Nucleus accumbens (tissue), 56 donors: ENCODE measurements at places on chromosomes 16 and 17.

DNA sequence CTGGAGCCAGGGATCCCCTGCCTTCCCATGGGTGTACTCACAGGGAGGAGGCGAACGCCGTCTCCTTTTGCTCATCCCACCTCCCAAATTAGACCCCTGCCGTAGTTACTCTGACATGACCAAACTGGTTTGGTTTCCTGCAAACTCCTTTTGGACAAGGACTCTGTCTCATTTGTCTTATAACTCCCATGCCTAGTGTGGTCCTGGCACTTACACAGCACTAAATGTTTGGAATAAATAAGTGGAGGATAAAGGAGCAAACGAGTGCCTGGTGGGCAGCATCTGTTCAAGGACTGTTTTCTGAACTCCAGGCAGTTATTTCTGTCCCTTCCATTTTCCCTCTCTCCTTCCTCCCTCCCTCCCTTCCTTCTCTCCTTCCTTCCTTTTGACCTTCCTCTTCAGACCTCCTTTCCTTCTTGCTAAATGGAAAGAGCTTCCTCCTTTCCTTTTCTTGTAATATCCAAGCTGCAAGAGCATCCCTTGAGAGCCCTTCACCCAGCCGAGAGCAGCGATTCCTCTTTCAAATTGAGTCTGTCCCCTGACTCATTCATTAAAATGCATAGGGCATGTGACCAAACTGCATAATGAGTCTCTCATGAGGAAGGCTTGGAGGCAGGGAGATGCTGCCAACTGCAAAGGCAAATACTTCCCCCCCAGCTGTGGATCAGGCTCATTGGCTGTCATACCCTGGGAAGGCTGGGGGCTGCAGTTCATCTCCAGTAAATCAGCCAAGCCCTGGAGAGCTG is 36.8 kb downstream of the CHD9 start:
- peak; percentile 88 for DNase-seq

GRCh38 chr17:73281928-73282327 is 20.2 kb upstream of the CPSF4L start:
- DNase-seq, result no peak

GRCh38 chr16:71473891-71474290 is 11.8 kb upstream of the ZNF23 start:
- DNase-seq, result no peak

DNA sequence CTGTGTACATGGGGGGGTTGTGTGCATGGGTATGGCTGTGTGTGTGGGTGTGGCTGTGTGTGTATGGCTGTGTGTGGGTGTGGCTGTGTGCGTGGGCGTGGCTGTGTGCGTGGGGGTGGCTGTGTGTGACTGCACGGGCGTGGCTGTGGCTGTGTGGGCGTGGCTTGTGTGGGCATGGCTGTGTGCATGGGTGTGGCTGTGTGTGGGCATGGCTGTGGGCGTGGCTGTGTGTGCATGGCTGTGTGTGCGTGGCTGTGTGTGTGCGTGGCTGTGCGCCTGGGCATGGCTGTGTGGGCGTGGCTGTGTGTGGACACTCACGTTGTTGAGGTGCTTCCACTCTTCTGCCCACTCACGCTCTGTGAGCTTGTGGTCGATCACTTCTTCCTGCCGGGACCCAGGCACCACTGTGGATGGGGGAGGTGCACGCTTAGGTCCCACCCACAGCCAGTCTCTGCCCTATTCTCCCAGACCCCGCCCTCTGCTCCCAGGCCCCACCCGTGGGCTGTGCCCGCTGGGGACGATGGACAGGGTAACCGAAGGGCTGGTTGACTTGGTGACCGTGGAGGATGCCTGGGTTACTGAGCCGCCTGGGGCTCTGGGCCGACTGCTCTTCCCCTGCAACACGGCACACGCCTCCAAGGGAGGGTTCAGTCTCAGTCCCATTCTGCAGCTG is 16.0 kb upstream of the PABPN1L start:
- DNase-seq, result no peak

- no peak for DNase-seq
Measured at GRCh38 chr17:21458054-21458453, 81.9 kb downstream of the KCNJ12 start.

GRCh38 chr17:2259769-2260536 is 43.6 kb downstream of the SMG6 start:
- no peak for DNase-seq

GRCh38 chr16:72198771-72199201 is 26.8 kb upstream of the PMFBP1 start:
- DNase-seq, result no peak
